NCI-H1417 (cell line): ENCODE measurements at places on chromosomes 12 and 14.

GRCh38 chr14:100466111-100466856, 120.9 kb downstream of the BEGAIN start:
- DNase-seq = no peak

DNA sequence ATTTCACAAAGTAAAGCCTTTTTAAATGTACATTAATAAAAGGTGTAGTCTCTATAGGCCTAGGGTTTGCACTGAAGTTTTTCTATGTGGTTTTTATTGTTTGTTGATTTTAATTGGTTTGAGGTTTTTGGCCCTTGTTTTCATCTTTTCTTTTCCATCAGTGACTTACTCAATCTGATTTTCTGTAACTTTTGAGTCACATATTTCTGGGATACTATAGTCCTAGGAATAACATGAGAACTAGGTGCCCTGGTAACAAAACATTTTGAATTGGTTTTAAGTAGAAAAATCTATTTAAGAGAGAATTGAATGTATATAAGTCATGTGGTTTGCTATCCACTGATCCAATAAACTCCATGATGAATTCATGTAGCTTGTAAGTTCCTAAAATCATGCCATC, 311.9 kb downstream of the CEP128 start:
- no peak for DNase-seq

GRCh38 chr12:100279159-100279558, 12.2 kb downstream of the SCYL2 start:
- no peak for DNase-seq

DNA sequence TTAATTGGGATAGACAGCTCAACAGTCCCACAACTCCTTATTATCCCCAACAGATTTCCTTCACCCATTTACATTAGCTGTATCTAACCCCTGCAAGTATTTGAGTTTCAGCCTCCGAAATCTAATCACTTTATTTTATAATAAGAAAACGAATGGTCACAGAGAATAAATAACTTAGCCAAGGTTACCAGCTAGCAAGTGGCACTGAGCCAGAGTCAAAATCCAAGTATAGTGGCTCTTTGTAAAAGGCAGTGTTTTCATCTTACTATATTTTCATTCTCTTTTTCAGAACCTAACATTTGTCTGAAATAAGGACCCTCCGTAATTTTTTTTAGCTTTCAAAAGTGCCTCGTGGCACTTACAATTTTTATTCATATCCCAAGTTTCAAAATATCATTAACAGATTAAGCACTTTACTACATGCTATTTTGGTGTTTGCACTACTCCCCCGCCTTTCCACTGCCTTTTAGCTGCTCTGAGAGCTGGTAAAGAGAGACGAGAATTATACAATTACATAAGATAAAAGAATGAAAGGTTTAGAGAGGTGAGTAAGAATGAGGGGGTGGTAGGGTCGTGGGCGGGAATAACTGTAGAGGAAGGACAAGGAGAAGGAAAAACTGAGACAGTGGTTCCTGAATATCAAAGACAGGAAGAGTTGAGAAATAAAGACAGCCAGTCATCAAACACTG, 3.7 kb upstream of the USP15 start:
- no peak for DNase-seq

GRCh38 chr14:23359167-23359626, 5.8 kb downstream of the EFS start:
- DNase-seq = no peak

- DNase-seq = no peak
Observed at GRCh38 chr12:5123921-5124320, 80.2 kb downstream of the KCNA5 start.

DNA sequence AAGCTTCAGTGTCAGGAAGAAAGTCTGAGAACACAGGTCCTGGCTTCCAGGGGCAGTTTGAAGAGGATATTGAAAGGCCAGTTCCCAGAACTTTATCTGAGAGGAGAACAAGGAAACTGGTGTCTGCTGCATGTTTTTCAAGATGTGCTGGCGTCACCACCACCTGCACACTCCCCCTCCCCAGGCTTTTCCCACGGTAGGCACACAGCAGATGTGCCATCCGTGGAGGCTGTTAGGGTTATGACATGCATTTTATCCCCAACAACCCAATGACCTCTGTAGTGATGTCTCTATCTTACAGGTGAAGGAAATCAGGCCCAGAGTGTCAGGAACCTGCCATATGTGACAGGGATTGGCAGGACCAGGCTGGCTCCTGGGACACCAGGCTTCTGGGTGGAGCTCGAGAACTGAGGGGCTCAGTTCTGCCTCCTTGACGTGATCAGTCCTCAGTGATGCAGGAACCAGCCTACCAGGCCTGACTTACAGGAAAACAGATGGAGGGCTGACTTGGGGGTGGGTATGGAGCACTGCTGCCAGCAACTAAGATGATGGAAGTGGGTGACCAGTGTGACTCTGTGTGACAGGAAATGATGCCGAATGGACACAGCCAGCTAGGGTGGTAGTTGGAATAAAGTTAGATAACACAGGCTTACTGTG, 16.8 kb downstream of the SLC25A47 start:
- DNase-seq = no peak

DNA sequence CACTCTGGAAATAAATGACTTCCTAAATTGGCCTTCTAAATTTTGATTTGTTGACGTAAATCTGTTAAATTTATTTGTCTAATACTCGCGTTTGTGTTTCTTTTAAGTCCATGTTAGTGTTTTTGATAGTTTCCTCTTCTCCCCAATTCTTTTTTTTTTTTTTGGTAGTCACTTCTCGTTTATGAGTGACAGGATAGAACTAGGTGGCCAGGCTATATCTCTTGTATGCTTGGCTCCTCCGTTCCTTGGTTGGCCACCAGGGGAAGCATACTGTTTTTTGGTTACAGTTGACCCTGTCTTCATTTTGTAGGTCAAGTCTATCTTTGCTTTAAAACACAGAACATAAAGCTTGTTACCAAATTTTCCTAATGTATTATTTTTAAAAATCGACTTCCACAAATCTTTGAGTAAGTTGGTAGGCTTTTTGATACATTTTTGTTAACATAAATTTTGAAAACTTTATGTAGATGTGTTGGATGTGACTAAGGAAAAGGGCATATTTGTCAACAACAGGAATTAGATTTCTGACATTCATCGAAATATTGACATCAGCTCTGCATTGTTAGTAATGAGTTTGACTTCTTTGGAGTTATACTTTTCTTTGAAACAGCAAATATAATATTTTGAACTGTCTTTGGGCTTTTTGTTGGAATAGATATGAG, 2.2 kb downstream of the RCOR1 start:
- peak; percentile 75 for DNase-seq

GRCh38 chr12:39372929-39373328, 70.0 kb downstream of the KIF21A start:
- DNase-seq = no peak

GRCh38 chr14:53514197-53514596, 361.1 kb upstream of the DDHD1 start:
- DNase-seq = no peak

GRCh38 chr14:96783915-96784224, 13.3 kb upstream of the VRK1 start:
- no peak for DNase-seq

DNA sequence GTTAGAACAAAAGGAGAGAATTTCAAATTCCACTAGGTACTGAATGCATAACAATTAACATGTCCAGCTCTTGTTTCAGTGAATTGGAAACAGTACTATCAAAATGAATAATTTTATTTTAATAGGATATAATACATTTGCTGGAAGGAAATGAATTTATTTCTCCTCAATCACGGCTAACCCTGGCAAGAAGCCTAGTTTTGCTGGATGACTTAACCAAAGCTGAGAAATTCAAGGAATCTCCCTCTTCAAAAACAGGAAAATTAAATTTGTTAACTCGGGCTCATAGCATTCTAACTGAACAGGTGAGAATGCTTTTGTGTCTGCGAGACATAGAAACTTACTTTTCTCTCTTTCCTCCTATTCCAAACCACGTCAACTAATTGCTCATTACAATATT, 163.5 kb upstream of the NEDD1 start:
- no peak for DNase-seq

DNA sequence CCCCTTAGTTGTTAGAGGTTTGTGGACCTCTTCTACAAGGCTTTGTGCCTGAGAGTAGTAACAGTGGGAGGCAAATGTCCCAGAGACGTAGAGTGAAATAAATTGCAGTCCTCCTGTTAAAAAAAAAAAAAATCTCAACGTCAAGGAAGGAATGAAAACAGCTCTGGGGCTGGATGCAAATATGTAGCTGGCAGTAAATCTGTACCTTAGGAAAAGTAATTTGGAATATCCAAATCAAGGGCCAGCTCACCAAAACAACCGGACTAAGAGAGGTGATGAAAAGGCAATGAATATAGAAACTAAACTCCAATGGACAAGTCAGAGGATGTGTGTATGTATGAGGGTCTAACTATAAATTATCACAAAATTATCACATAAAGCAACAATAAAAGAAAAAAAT, 27.0 kb downstream of the SINHCAF start:
- DNase-seq = no peak

- no peak for DNase-seq
Observed at GRCh38 chr12:108779998-108780688, 48.8 kb upstream of the CORO1C start.

DNA sequence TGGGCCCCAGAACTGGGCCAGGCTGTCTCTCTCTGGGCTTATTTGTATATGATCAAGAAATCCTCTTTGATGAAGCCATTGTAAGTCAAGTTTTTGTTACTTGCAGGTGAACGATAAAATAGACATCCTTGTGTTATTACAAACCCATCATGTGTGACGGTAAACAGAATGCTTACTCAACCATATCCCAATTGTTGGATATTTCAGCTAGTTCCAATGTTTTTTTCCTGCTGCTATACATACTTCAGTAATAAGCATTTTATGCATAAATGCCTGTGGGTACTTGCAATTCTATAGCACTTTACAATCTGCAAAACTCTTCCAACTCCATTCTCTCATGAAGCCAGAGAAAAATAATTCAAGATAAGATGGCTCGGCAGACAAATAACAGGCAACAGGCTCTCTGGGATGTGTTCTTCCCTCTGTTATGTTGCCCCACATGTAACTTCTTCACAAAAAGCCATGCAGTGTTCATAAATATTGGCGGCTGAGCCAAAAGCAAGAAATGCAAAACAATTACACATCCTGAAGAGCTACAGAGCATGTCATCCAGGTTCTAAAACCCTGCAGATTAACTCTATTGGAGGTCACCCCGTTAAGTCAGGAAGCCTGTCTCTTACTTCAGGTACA, 69.5 kb downstream of the CLMN start:
- DNase-seq = no peak

DNA sequence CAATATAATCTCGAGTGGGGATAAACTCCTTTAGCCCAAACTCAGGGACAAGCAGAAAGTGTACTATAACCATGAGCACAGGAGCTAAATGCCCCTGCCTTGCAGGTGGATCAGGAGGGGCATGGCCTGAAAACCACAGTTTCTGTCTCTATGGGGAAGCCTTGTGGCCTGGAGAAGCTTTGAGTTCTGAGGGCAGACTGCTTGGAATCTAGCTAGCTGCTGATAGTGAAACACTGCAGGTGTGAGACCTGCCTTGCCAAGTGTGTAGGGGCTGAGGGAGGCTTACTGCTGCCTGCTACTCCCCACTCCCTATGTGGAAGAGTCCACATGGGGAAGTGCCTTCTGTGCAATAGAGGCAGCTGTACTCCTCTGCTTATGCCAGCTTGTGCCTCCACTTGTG, 352.3 kb upstream of the OR4E1 start:
- no peak for DNase-seq

DNA sequence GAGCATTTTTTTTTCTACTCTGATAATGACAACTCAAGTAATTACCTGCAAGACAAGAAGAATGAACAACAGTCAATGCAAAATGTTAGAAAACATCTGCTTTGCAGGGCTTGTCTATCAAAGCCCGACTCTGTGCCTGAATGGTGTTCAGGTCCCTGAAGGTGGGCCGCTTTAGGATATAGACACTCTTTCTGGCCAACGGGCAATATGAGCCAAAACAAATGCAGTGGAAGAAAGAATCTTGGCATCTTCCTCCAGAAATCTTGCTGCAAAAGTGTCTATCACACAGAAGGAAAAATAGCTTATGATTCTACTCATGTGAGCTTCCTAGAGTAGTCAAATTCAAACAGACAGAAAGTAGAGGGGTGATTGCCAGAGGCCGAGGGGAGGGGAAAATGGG, 32.7 kb downstream of the FOS start:
- DNase-seq = no peak
